ENCODE measurements at places on chromosomes 11 and 22.

GRCh38 chr11:126197277-126197939 lies 14.0 kb downstream of the RPUSD4 start:
- DNase-seq, result no peak

GRCh38 chr11:34349882-34350281 lies 7.9 kb downstream of the ABTB2 start:
- no peak for DNase-seq

- no peak for DNase-seq
Observed at GRCh38 chr11:115464269-115464668, 39.9 kb downstream of the CADM1 start.

DNA sequence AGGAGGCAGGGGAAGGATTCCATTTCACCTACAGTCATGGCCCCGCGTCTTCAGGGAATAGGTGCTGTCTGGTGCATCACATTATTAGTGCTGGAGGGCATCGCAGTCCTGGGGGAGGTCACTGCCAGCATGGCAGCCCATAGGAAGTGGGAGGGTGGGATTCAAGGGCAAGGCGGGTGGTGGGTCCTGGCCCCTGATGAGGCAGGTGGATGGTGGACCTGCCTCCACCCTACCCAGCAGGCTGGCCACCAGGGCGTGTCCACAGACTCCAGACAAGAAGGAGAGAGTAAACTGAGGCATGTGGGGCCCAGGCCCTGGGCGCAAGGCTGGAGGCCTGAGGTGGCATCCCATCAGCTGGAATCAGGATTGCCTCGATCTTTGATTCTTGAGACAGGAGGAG lies 53.3 kb downstream of the RTN4R start:
- DNase-seq, result no peak

DNA sequence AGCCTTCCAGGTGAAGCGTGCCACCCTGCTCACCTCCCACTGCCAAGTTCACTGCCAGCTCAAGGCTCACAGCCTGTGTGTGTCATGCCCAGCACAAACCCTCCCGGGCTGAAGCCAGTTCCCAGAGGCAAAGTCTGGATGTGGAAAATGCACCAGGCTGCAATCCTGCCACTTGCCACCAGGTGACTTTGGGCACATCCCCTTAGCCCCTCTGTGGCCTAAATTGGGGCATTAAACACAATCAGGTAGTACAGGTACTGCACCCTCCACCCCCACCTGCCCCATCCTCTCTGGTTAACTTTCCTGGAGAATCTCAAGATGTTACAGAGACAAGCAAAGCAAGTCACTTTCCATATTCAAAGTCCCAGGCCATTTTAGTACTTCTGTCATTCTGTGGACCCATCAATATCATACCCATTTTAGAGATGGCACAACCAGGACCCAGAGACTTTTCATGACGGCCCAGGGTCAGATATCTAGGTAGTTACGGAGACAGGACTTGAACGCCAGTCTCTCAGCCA lies 1.8 kb upstream of the RASD2 start:
- no peak for DNase-seq

- no peak for DNase-seq
Observed at GRCh38 chr22:36258701-36259614, 6.0 kb downstream of the APOL1 start.

DNA sequence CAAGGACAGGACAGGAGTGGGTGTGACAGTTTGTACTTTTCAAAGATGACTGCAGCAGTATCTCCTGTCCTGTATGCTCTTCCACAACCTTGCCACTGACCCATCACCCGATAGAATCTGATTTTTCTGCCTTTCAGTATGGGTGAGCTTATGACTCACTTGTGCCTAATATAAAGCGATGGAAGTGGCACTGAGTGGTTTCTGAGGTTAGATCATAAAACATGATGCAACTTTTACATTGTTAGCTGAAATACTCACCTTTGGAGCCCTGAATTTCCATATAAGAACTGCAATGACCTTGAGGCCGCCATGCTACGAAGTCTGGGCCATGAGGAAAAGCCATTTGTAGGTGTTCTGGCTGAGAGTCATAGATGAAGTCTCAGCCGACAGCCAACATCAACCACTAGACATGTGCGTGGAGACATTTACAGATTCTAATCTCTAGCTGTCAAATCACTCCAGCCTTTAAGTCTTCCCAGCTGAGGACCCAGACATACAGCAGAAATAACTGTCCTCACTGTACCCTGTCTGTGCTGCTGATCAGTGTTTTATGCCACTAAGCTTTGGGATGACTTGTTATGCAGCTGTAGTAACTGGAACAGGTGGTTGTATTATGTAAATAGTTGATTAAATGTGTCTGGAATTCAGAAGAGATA lies 105.9 kb upstream of the ARHGAP20 start:
- DNase-seq, result no peak

DNA sequence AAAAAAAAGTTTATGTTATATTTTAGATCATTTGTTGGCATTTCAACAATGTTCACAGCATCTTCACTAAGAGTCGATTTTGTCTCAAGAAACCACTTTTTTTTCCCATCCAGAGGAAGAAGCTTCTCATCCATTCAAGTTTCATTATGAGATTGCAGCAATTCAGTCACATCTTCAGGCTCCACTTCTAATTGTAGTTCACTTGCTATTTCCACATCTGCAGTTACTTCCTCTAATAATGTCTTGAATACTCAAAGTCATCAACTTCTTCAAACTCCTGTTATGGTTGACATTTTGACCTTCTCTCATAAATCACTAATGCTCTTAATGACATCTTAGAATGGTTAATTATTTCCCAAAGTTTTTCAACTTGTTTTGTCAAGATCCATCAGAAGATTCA lies 61.3 kb upstream of the CHORDC1 start:
- DNase-seq, result no peak

DNA sequence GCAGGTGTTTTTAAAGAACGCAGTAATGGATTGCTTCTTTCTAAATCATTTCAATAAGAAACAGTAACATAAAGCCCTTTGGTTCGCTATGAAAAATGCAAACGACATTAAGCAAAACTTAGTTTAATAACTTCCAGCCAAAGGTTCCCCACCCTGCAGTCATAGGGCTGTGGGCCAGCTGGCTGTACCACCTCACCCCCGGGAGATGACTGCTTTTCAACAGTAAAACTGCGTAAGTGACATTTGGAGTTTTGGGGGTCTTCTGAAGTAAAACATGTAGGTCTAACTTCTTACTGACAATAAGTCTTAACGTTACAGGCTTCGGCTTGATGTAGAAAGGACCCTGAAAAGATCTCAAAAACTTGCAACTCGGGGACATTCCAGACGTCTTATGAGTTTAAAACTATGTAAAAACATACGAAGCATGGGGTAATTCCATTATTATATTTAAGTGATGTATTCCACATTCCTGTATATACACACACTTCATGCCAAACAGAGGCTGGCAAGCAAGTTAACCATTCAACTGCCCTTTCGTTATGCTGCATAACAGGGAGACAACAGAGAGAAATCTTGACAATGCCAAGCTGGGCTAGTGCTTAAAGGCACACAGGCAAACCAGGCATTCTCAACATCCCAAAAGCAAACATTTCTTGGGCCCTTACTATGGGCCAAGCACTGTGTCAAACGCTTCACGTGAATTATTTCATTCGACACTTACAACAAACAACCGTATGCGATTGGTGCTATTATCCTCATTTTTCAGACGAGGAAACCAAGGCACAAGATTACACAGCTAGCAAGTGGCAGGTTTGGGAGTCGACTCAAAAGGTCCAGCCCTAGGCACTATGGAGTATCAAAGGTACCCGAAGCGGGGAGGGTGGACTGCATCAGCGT lies 1.2 kb downstream of the MRTFA start:
- DNase-seq, result no peak

GRCh38 chr11:19958204-19958603 lies 202.1 kb downstream of the DBX1 start:
- DNase-seq, result no peak

GRCh38 chr11:119025099-119025473 lies 5.6 kb downstream of the SLC37A4 start:
- DNase-seq, result no peak

- no peak for DNase-seq
Observed at GRCh38 chr11:60566776-60567175, 51.6 kb downstream of the MS4A13 start.

- no peak for DNase-seq
Observed at GRCh38 chr11:708511-708910, 2.5 kb downstream of the EPS8L2 start.

GRCh38 chr22:20509344-20510047 lies 2.1 kb downstream of the MED15 start:
- no peak for DNase-seq

- no peak for DNase-seq
Observed at GRCh38 chr11:62770778-62771143, 435 bp upstream of the TAF6L start.

GRCh38 chr22:31107178-31107893 lies at the start of gene SELENOM:
Gene SELENOM (minus strand): TSS chr22:31107568. CDS start chr22:31107505, 63 bp downstream.
- peak; percentile 73 for DNase-seq

DNA sequence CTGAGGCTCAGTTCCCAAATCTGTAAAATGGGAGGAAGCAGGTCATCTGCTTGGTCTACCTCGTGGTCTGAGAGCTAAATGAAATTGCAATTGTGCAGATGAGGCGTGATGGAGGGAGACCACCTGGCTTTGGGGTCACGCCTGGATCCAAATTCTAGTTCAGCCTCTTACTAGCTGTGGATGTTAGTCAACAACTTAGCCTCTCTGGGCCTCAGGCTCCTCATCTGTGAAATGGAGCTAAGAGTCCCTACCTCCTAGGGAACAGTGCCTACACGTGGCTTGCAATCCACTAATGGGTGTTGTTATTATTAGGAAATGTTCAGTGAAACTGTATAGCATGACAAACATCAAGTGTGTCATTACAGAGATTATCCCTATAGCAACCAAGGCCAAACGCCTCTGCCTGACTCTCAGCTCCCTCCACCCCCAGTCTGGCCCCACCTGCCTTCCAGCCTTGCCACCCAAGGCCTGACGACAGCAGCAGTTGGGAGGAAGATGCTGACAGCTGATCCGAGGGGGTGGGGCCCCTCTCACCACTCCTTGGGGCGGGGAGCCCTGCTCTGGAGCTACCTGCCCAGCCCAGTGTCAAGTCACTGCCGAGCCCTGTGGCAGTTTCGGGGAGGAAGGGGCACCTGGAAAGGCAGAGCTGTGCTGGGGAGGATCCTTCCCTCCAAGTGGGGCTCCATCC lies 1.7 kb upstream of the RHOD start:
- DNase-seq, result no peak

GRCh38 chr11:77083566-77084245 lies 16.9 kb downstream of the CAPN5 start:
- no peak for DNase-seq

GRCh38 chr11:90908074-90908473 lies 685.2 kb upstream of the CHORDC1 start:
- DNase-seq, result no peak

DNA sequence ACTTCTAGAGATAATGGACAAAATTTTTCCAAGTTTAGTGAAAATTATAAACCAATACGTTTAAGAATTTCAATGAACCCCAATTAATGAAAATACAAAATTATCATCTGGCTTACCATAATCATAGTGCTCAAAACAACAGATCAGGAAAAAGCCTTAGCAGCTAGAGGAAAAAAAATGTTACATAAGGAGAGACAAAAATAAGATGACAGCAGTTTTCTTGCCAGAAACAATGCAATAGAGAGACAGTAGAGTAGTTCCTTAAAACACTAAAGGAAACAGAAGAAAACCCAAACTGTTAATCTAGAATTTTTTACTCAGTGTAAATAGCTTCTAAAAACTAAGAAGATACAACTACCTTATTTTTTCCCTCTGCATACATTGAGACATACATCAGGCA lies 341.7 kb upstream of the CHORDC1 start:
- DNase-seq, result no peak

- no peak for DNase-seq
Observed at GRCh38 chr11:61026121-61027031, 54.9 kb downstream of the CD6 start.

GRCh38 chr11:92657226-92657625 lies 312.2 kb upstream of the MTNR1B start:
- DNase-seq, result no peak

- no peak for DNase-seq
Observed at GRCh38 chr22:42613872-42614301, 796 bp downstream of the POLDIP3 start.

DNA sequence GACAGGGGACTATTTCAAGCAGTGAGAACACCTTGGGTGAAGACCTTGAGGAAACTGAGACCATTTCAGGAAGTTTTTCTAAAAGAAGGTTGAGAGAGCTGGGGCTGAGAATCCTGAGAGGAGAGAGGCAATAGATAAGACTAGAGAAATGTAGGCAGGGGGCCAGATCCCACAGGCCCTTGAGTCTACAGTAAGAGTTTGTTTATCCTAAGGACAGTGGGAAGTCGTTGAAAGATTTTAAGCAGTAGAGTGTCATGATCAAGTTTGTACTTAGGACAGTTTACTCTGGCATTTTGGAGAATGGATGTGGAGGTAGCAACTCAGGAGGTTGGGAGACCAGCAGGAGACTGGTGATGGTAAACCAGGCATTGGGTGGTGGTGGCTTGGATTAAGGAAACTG lies 17.1 kb downstream of the HSD17B12 start:
- DNase-seq, result no peak

- DNase-seq, result no peak
Observed at GRCh38 chr22:28889478-28890024, 6.2 kb downstream of the ZNRF3 start.

DNA sequence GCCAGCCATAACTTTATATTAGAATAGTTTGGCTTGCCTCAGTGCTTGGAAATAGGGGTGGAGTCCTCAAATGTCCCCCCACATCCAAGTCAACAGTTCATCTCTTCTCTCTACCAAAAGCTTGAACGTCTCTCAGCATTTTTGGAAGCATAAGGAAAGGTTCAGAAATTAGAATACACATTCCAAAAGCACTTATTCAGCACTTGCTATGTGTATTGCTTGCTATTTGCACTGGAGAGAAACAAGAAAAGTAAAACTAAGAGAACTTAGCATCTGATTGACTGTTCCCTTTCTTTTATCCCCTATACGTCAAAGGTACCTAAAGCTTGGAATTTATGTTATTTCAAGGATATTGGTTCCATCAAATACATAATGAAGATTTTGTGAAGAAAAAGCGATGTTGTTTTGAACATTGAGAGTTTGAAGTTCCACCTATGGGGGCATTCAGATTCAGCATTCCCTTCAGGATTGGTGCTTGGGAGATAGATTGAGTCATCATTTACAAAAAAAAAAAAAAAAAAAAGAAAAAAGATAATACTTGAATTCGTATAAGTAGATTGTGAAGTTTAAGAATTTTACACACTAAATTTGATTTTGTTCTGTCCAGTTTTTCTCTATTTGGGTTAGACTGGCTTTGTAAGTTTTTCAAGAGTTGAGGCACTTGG lies 1.3 kb downstream of the TBRG1 start:
- no peak for DNase-seq

DNA sequence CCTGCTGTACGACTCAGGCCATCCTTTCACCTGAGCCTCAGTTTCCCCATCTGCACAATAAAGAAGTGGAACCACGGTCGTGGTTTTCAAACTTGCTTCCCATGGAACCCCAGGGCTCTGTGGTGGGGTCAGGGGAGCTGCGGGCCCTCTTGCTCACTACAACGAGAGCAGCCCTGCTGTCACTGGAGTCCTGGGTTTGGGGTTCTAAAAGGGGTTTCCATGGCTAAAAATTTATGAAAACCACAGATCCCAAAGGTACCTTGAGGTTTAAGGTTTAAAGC lies 45.4 kb upstream of the CARS1 start:
- DNase-seq, result no peak

All from activated CD8-positive, alpha-beta memory T cell treated with anti-CD3 and anti-CD28 coated beads for 1 hour (primary cell).